ENCODE measurements at places on chromosomes 1 and 21.

GRCh38 chr1:223720971-223721591 is 8.7 kb downstream of the CAPN2 start:
- no peak for DNase-seq

GRCh38 chr1:9900142-9901043 is 9.7 kb downstream of the CTNNBIP1 start:
- DNase-seq, result no peak

DNA sequence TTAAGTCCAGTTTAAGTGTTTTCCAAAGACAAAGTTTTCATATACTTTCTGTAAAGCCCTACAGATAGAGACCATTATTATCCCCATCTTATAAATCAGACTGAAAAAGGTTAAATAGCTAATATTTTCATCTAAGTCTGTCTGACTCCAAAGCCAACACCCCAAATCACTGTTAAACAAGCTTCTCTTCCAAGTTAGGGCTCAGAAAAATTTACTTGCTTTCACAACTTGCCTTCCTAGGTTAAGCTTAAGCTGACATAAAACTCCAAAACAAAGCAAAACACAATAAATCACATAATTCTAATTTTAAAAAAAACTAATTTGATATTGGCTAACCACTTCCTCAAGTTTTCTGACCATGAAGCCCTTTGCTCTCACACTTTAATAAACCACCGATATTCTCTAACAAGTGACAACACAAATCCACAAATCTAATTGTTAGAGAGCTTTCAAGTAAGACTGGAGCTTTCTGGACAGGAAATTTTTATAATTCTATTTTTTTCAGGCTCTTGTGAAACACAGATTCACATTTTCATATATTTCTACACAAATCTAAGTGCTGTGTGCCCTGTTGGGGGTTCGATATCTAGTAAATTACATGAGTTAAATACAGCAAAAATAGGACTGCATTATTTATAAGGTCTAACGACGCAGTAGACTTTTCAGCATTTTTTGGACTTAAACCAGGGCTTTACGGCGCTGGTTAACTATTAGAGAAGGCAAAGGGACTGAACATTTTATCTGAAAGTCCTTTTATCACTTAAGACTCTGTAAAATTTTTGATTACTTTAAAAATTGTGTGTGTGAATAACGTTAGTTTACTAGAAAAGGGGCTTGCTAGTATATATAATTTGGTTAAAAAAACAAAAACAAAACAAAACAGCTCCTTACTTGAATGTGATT is 2.1 kb downstream of the GNG12 start:
- no peak for DNase-seq

- no peak for DNase-seq
Observed at GRCh38 chr1:44945967-44946366, 40.4 kb downstream of the EIF2B3 start.
